ENCODE measurements at places on chromosomes 12 and 14. TPM values are rescaled to one million over a fixed set of nuclear protein-coding genes. Genes with fewer than 3 reads are reported as not detected.
A peak's percentile ranks its signal among the peaks of the same experiment; 100 is the strongest.

The BEGAIN gene
- total RNA-seq: 3.0 TPM

DNA sequence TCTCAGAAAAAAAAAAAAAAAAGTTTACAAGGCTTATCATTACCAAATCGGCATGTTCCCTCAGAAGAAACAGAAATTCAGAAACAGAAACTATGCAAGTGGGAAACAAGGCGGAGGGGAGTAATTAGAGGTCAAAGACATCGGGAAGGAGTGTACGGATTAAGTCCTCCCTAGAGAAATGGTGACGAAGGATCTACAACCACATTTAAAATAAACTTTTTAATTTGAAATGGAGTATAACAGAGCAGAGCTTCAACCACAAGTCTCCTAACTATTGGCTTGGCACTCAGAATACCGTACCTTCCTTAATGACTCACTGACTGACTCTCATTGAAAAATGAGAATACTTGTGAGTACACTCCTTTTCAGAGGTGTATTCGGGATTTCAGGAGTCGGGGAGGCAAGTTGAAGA, 908 bp downstream of the ENTPD5 start:
- DNase-seq: no peak

GRCh38 chr12:79618848-79619404, 71.8 kb downstream of the PAWR start:
- no peak for DNase-seq

The BBS10 gene
- 9.2 TPM for total RNA-seq

- no peak for DNase-seq
Measured at GRCh38 chr12:121799156-121799841, 4.5 kb upstream of the SETD1B start.

DNA sequence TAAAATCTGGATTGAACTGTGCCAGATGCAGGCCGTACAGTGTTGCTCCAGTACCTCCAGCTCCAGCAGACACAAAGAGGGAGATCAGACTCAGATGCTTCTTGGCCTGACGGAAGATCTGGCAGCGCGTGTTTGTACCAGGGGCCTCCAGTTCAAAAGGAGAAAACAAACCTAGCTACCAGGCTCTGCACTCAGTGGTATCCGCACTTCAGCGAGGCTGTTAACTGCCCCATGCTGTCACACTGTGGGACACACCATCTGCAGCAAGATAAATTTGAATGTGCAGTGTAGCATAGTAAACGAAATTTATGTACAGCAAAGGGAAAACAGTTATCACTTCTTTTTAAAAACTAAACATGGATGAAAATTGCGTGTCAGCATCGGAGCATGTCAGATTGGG, 5.1 kb downstream of the DYNC1H1 start:
- DNase-seq: no peak

The TBK1 gene
- total RNA-seq: 19.2 TPM

DNA sequence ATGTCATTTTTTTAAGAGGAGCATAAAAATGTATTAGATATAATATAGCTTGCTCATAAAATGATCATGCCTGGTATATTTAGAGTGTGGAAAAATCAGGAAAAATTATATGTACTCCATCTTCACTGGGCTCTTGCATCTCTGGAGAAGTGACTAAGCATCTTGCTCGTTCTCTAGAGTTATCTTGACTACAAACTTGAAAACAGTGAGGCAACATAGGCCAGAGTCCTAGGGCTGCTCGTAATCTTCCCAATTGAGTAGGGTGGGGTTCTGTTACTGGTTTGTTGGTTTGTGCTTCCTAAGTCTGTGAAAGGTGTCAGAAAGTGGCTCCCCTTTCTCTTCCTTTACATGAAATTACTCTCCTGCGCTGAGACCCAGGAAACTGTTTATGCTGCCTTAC, 46.2 kb downstream of the AACS start:
- no peak for DNase-seq

DNA sequence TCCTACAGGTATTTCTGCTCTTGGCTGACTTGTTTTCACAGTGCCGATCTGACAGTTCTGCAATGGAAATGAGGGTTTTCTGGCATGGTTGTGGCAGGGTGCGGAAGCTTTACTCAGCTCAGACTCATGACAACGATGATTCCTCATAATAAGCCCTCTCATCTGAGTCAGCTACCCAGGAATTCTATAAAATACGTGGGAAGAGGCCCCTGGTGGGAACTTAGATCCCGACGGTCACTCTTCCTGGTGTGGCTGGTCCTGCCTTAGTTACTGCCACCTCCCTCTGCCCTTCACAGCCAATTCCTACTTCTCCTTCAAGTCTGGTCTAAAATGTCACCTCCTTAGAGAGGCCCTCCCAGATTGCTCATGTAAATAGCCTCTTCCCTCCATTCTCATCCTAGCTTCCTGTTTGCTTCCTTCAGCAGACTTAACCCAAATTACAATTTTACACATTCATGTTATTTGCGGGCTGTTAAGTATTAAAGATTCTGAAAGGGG, 104.2 kb upstream of the MAP1LC3B2 start:
- no peak for DNase-seq

The ADAM21 gene
- not detected for total RNA-seq

The LBHD2 gene
- total RNA-seq: not detected

DNA sequence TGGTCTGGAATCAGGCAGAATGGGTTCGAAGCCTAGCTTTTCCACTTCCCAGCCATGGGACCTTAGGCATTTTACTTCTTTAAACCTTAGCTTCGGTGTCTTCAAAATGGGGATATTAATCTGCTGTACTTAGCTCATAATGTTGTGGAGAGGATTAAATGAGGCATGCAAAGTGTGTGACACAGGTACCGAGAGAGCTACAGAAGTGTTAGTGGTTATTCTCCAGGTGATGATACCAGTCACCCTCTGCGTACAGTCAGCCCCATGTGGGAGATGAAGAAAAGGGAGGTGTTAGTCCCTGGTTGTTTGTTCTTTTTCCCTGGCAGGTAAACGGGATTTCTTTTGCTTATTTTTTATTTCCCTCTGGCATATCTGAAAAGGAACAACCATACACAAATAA, 212.1 kb downstream of the PHLDA1 start:
- no peak for DNase-seq

The LACRT gene
- total RNA-seq: not detected

GRCh38 chr12:129830796-129831195, 73.0 kb downstream of the TMEM132D start:
- no peak for DNase-seq

DNA sequence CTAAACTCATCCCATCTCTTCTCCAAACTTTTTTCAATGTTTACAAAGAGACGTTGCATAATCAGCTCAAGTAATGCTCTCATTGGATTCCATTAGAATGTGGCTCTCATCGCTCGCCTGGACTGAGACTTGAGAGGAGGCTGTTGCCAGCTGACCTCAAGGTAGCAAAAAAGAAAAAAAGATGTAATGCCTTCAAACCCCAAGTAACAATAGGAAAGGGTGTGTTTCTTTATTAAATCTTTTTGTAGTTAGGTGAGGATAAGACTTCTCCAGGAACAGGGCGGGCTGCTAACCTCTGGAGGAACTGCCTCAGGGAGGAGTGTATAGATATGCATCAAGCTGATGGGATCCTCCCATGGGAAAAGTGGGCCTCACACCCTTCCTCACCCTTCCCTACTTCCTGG, 956 bp upstream of the PTHLH start:
- no peak for DNase-seq

DNA sequence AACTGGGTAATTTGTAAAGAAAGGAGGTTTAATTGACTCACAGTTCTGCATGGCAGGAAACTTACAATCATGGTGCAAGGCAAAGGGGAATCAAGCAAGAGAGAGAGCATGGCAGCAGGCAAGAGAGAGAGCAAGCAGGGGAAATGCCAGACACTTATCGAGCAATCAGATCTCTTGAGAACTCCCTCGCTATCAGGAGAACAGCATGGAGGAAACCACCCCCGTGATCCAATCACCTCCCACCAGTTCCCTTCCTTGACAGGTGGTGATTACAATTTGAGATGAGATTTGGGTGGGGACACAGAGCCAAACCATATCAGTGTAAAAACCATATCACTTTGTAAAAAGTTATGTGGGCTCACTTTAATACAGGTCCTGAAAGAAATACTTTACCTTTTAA, 56.4 kb upstream of the NEDD1 start:
- DNase-seq: no peak

- peak; percentile 43 for DNase-seq
Measured at GRCh38 chr12:130702966-130703732, 12.9 kb downstream of the RIMBP2 start.

The PAX9 gene
- not detected for total RNA-seq

- no peak for DNase-seq
Measured at GRCh38 chr12:64175254-64175945, 46.7 kb downstream of the KICS2 start.

The FOXG1 gene
- total RNA-seq: 0.29 TPM

The TAS2R42 gene
- not detected for total RNA-seq

- no peak for DNase-seq
Measured at GRCh38 chr12:16828891-16829290, 222.9 kb upstream of the LMO3 start.

The TPH2 gene
- 0.90 TPM for total RNA-seq

DNA sequence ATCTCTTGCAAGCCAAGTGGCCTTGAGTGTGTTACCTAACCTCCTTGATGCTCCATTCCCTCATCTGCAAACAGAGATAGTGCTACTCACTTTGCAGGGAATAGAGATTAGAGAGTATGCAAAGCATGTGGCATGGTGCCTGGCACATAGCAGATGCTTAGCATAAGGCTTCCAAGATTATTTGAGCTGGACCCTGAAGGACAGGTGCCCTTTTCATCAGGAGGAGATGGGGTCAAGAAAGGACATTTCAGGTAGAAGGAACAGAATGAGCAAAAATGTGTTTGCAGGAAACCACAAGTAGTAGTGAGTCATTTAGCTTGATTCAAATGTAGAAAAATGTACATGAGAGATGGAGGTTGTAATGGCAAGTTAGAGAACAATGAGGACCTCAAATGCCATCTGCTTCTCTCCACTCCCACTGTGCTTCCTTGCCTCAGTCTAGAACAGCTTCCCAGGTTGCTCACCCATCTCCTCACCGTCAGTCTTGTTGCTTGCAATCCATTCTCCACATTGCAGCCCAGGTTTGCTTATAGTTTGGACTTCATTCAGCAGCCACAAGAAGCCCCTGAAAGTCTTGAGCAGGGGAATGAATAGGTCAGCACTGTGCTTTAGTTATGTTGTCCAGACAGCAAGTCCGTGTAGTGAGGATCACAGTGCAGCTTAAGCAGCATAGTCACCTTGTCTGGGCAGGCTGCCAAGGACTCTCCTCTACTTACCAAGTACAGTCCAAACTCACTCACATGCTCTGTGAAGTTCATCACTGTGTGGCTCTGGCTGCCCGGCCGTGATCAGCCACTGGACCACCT, 536.3 kb upstream of the CCDC196 start:
- no peak for DNase-seq

The PGF gene
- 4.1 TPM for total RNA-seq

GRCh38 chr12:19937161-19937560, 431.2 kb upstream of the PDE3A start:
- no peak for DNase-seq

The LYZ gene
- 0.34 TPM for total RNA-seq

- DNase-seq: no peak
Measured at GRCh38 chr14:22047115-22047514, 373.5 kb upstream of the OR4E1 start.

The LHX5 gene
- 0.47 TPM for total RNA-seq

GRCh38 chr12:117900561-117900960, 68.2 kb downstream of the KSR2 start:
- DNase-seq: no peak

DNA sequence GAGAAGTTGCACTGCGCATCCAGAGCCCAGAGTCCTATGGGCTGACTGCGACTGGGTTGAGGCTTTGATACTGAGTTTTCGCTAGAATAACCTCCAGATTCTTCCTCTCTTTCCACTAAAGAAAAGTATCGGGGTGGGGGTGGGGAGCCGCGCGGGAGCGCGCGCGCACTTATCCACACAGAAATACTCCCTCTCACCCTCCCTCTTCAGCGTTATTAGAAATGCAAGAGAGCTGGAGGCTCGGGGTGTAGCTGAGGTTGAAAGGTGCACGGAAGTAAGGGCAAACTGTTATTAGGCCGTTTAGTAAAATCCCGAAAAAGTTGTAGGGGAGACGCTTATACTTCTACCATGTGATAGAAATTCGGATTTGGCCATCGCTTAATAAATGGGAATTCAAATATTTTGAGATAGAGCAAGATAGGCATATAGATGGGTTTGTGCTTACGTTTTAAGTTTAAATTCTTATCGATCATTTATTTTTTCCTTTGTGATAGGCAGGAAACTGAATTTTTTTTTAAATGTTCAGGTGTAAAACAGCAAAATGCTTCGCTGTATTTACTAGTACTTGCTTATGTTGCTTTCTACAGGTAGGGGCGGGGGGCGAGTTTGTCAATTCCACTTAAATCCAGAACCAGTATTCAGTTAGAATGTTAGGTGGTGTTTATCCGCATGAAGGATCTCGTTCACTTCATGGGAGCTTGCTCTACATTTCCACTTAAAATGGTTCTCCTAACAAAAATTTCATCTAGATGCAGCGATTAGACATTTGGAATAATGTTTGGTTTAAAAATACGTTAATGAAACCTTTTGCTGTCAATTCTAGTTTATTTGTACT, 1.1 kb downstream of the ARHGAP5 start:
- DNase-seq: no peak

The ADCK1 gene
- 11.0 TPM for total RNA-seq

- DNase-seq: no peak
Measured at GRCh38 chr14:103112400-103113243, 10.6 kb upstream of the TNFAIP2 start.

The CAPS2 gene
- total RNA-seq: 3.8 TPM

The ACSS3 gene
- total RNA-seq: 22.7 TPM

The ANO2 gene
- total RNA-seq: 5.5 TPM

The TRHDE gene
- total RNA-seq: 5.0 TPM

The GNPTAB gene
- 51.3 TPM for total RNA-seq

DNA sequence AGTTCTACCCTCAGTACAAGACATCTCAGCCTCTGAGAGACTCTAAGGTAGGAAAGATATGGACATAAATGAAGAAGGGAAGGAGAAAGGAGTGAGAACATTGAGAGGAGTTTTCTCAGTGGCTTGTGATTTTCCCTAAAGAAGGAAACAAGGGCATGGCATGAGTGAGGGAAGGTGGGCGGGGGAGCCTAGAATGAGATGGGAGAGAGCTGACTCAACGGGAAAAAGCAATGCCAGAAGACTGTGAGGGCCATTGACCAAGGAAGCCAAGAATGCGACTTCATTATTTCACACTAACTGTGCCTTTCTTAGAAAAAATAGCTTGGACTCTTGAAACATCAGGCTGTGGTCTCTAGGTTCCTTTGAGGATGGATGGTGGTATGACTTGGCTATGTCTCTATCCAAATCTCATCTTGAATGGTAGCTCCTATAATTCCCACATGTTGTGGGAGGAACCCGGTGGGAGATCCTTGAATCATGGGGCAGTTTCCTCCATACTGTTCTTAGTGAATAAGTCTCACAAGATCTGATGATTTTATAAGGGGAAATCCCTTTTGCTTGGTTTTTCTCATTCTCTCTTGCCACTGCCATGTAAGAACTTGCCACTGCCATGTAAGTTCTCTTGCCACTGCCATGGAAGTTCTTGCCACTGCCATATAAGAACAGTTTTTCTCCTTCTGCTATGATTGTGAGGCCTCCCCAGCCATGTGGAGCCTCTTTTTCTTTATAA, 279.6 kb downstream of the NUAK1 start:
- no peak for DNase-seq

All from H1 (cell line).